ENCODE measurements at places on chromosomes 5 and 9. TPM values are rescaled to one million over a fixed set of nuclear protein-coding genes. Genes with fewer than 3 reads are reported as not detected.

Gene RMI1
- total RNA-seq = 1.8 TPM

Gene RLN2
- total RNA-seq = not detected

Gene LRRTM2
- total RNA-seq = 0.42 TPM

Gene ACER2
- 10.4 TPM for total RNA-seq

Gene NTNG2
- 21.4 TPM for total RNA-seq

Gene SCGB3A2
- not detected for total RNA-seq

Gene ZFYVE16
- 33.9 TPM for total RNA-seq

Gene GCNT4
- total RNA-seq = 0.98 TPM

Gene SYK
- 8.0 TPM for total RNA-seq

Gene SEMA5A
- total RNA-seq = 36.3 TPM

Gene DMRT3
- 0.22 TPM for total RNA-seq

Gene HEMGN
- total RNA-seq = not detected

Gene SLC22A4
- total RNA-seq = 2.8 TPM

Gene ORM1
- total RNA-seq = not detected

Gene SPINK5
- total RNA-seq = 1.3 TPM

Gene C9orf50
- 1.7 TPM for total RNA-seq

Gene GPR150
- total RNA-seq = 3.1 TPM

Gene FOXD4L5
- total RNA-seq = 0.90 TPM

Gene TAF1L
- total RNA-seq = under 0.01 TPM

Gene BTNL8
- not detected for total RNA-seq

Gene TAF11L5
- total RNA-seq = not detected

Gene SGCD
- total RNA-seq = 12.4 TPM

Gene GARIN3
- not detected for total RNA-seq

Gene AP3S1
- total RNA-seq = 72.0 TPM

Gene NR2F1
- 70.0 TPM for total RNA-seq

Gene PCDHGA12
- 7.9 TPM for total RNA-seq
